ENCODE measurements at places on chromosomes 13 and 19.
A peak's percentile ranks its signal among the peaks of the same experiment; 100 is the strongest.

- peak overlapping the region; percentile 92 for H3K4me3 ChIP-seq
- peak overlapping the region; percentile 100 for H3K27ac ChIP-seq
- DNase-seq = no peak
- no peaks in the 10 kb centered on the region for H3K27me3 ChIP-seq
Measured at GRCh38 chr13:45341799-45342500, 967 bp upstream of the TPT1 start.

DNA sequence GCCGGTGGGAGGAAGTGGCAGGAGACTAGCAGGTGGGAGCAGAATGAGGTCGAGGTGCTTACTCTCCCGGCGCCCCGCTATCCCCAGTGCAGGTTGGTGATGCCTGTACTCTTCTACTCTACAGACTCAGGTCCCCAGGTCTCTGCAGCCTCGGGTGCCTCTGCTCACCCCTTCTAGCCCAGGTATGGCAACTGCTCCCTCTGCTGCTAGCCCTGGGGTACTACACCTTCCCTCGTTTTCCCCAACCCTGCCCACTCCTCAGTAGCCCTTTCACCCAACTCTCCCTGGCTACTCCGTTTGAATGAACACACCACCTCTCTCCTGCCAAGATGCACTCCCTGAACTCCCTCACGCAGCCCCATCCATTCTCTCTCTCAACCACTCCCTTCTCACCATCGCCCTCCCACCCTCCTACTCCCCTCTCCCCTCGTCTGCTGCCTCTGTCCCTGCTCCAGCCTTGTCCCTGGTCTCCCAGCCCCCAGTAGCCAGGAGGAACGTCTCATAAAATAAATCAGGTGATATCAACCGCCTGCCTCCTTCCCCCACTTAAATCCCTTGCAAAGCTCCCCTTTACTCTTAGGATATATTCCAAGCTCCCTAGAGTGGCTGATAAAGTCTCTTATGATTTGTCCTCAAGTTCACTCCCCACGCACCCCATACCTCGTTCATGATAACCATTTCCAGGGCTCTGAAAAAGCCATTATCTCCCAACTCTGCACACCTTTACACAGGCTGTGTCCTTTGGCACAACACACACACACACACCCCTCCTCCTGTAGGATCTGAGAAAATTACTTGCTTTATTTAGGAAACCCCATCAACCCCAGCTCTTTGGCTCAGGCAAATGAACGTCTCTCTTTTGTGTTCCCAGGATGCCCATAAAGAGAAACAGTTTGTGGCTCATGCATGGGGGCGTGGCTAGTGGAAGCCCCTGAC, 8.2 kb upstream of the MEIS3 start:
- H3K27me3 ChIP-seq = peaks cover 14% of the 10 kb centered on the region
- H3K4me1 ChIP-seq = peaks cover 35% of the 10 kb centered on the region
- H3K27ac ChIP-seq = peak overlapping the region; percentile 24
- no peaks in the 10 kb centered on the region for H3K36me3 ChIP-seq
- peak; percentile 69 for DNase-seq

- no peaks in the 10 kb centered on the region for H3K27me3 ChIP-seq
- no peak overlapping the region for H3K27ac ChIP-seq
- no peaks in the 10 kb centered on the region for H3K4me1 ChIP-seq
- H3K36me3 ChIP-seq = no peaks in the 10 kb centered on the region
- DNase-seq = no peak
Measured at GRCh38 chr13:79709471-79709870, 228.5 kb downstream of the NDFIP2 start.

- H3K27me3 ChIP-seq = no peaks in the 10 kb centered on the region
- no peaks in the 10 kb centered on the region for H3K36me3 ChIP-seq
- H3K4me1 ChIP-seq = no peaks in the 10 kb centered on the region
- no peak for DNase-seq
Measured at GRCh38 chr13:20997301-20998161, 63.9 kb downstream of the LATS2 start.

- no peak overlapping the region for H3K27ac ChIP-seq
- peak; percentile 15 for DNase-seq
- H3K4me3 ChIP-seq = no peak overlapping the region
- peaks cover 45% of the 10 kb centered on the region for H3K27me3 ChIP-seq
- H3K36me3 ChIP-seq = no peaks in the 10 kb centered on the region
Measured at GRCh38 chr13:75481176-75482069, 546 bp downstream of the TBC1D4 start.

GRCh38 chr19:22901431-22902130, 69.5 kb downstream of the ZNF723 start:
- no peaks in the 10 kb centered on the region for H3K27me3 ChIP-seq
- H3K4me3 ChIP-seq = no peak overlapping the region
- no peaks in the 10 kb centered on the region for H3K4me1 ChIP-seq

- H3K4me1 ChIP-seq = no peaks in the 10 kb centered on the region
- H3K36me3 ChIP-seq = peaks cover 27% of the 10 kb centered on the region
- no peak overlapping the region for H3K4me3 ChIP-seq
- H3K27me3 ChIP-seq = no peaks in the 10 kb centered on the region
Measured at GRCh38 chr19:52722062-52723003, 12.5 kb downstream of the ZNF611 start.

DNA sequence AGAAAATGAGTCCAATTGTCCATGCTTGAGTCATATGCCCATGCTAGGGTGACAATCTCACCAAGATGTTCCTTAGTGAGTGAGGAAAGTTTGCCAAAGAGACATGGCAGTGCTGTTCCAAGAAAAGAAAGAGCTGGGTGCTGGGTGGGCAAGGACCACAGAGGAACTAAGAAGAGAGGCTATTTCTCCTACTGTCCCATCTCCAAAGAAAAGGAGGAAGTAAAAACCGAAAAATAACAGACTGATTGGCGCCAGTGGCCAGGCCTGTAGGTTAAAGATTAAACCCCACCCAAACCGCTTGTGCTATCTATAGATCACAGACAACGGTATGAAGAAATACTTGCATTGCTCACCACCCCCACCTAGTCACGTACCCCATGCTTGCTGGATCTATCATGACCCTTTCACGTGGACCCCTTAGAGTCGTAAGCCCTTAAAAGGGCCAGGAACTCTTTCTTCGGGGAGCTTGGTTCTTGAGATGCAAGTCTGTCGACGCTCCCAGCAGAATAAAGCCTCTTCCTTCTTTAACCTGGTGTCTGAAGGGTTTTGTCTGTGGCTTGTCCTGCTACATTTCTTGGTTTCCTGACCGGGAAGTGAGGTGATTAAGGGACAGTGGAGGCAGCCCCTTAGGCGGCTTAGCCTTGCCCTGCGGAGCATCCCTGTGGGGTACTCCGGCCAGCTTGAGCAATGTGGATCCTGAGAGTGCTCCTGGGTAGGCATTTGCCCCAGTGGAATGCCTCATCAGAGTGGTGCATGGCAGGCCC, 606.5 kb downstream of the UQCRFS1 start:
- H3K27me3 ChIP-seq = no peaks in the 10 kb centered on the region
- no peak for DNase-seq
- no peaks in the 10 kb centered on the region for H3K4me1 ChIP-seq
- H3K4me3 ChIP-seq = no peak overlapping the region

GRCh38 chr19:748274-748598, 2.7 kb upstream of the MISP start:
- no peaks in the 10 kb centered on the region for H3K4me1 ChIP-seq
- no peak for DNase-seq
- no peaks in the 10 kb centered on the region for H3K27me3 ChIP-seq
- H3K27ac ChIP-seq = no peak overlapping the region
- H3K36me3 ChIP-seq = no peaks in the 10 kb centered on the region

DNA sequence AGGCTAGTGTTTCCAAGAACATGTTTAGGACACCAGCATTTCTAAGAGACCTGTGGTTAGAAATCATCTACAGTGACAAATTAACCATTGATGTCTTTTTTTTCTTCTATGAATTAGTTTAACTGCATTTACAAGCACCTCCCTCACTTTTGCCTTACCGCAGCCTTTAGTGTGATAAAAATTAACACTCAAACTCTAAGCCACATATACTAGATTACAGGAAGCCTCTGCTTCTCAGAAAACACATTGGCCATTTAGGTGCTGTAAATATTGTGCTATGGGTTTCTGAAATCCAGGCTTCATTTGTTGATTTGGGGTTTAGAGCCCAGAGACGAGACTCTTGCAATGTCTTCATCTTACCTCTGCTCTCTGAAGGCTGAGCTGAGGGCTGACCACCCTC, 34.6 kb upstream of the OLFM4 start:
- DNase-seq = no peak
- no peaks in the 10 kb centered on the region for H3K4me1 ChIP-seq
- no peak overlapping the region for H3K27ac ChIP-seq
- no peak overlapping the region for H3K4me3 ChIP-seq
- peaks cover 2% of the 10 kb centered on the region for H3K27me3 ChIP-seq

- no peak for DNase-seq
- no peaks in the 10 kb centered on the region for H3K4me1 ChIP-seq
- no peak overlapping the region for H3K4me3 ChIP-seq
- no peaks in the 10 kb centered on the region for H3K36me3 ChIP-seq
- no peaks in the 10 kb centered on the region for H3K27me3 ChIP-seq
- no peak overlapping the region for H3K27ac ChIP-seq
Measured at GRCh38 chr13:93685900-93686299, 459.3 kb downstream of the GPC6 start.

- peaks cover 62% of the 10 kb centered on the region for H3K4me1 ChIP-seq
- H3K27me3 ChIP-seq = no peaks in the 10 kb centered on the region
- H3K27ac ChIP-seq = peak overlapping the region; percentile 75
- peak overlapping the region; percentile 37 for H3K4me3 ChIP-seq
- peaks cover 3% of the 10 kb centered on the region for H3K36me3 ChIP-seq
Measured at GRCh38 chr19:2168619-2169424, 5.1 kb downstream of the DOT1L start.

DNA sequence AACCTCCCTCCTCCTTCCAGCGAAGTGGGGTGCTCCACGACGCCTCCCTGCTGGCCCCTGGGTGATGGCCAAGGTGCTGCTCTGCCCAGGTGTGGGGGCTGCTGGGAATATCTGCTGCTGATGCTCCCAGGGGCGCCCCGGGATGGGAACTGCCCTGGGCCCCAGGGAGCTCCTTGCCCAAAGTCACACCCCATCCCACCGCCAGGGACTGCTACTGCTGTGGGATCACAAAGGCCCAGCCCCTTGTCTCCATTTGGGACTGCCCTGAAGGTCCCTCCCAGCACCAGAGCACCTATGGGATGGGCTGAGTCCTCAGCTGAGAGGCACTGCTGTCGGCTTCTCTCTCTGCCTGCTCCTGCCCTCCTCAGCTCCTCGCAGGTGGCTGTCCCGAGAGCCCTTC, 19.0 kb downstream of the CHST8 start:
- H3K36me3 ChIP-seq = no peaks in the 10 kb centered on the region
- no peak overlapping the region for H3K27ac ChIP-seq
- no peak for DNase-seq
- H3K27me3 ChIP-seq = no peaks in the 10 kb centered on the region

- peaks cover 7% of the 10 kb centered on the region for H3K4me1 ChIP-seq
- H3K4me3 ChIP-seq = peak overlapping the region; percentile 89
- DNase-seq = no peak
- no peaks in the 10 kb centered on the region for H3K36me3 ChIP-seq
- peak overlapping the region; percentile 89 for H3K27ac ChIP-seq
Measured at GRCh38 chr13:44919104-44919804, 70.0 kb downstream of the NUFIP1 start.

- no peak for DNase-seq
- H3K27ac ChIP-seq = no peak overlapping the region
- no peaks in the 10 kb centered on the region for H3K27me3 ChIP-seq
- H3K4me3 ChIP-seq = no peak overlapping the region
Measured at GRCh38 chr13:93867481-93867880, 612.0 kb downstream of the DCT start.

DNA sequence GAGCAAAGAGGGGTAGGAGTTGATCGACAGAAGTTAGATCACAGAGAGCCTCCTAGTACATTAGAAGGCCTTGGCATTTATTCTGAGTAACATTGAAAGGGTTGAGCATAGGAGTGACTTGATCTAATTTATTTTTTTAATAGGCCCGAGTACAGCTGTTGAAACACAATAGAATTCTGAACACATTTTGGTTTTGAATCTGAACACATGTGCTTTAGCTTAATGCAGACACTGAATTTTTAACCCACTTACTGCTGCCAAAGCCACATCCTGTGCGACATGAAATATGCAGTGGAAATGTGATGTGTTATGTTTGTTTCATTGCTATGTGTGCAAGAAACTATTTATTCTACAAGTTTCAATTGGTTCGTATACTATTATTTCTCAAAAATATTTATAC, 1505.9 kb downstream of the PCDH9 start:
- no peak for DNase-seq
- no peak overlapping the region for H3K4me3 ChIP-seq
- H3K36me3 ChIP-seq = no peaks in the 10 kb centered on the region
- no peaks in the 10 kb centered on the region for H3K4me1 ChIP-seq
- H3K27me3 ChIP-seq = no peaks in the 10 kb centered on the region

DNA sequence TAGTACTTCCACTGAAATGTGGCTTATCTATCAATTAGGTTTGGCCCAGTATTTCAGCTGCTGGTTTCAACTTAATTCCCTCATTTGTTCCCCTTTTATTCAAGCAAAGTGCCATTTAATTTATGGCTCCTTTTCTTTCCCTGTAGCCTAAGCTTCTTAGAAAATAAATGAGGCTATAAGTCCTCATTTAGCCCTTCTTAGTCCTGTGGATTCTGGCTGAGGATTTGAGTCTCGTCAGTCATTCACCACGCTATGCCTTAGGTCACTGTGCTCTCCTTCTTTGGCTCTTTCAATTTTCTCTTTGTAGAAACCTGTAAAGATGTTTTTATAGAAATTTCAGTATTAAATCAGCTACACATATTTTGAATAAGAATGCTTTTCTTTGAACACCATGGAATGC, 579.1 kb downstream of the GPC6 start:
- no peaks in the 10 kb centered on the region for H3K4me1 ChIP-seq
- no peaks in the 10 kb centered on the region for H3K27me3 ChIP-seq
- DNase-seq = no peak
- H3K4me3 ChIP-seq = no peak overlapping the region
- no peaks in the 10 kb centered on the region for H3K36me3 ChIP-seq
- no peak overlapping the region for H3K27ac ChIP-seq

- H3K4me1 ChIP-seq = peaks cover 19% of the 10 kb centered on the region
- DNase-seq = no peak
Measured at GRCh38 chr19:48718711-48719231, 754 bp downstream of the MAMSTR start.

DNA sequence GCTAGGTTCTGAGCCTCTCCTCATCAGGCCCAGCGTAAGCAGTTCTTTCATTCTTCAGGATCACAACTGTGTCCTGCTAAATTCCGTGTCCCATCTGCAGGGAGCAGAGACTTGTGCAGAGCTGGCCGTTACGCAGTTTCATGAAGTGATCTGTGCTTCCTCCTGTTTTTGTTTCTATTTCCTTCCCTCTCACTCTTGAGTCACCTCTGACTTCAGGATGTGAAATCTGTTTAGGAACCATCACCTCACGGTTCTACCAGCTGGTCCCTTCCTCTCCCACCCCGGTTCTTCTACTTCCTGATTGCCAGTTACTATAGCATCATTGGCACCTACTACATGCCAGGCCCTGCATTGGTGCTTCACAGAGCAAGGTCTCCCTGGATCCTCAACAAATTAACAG, 8.5 kb downstream of the MAU2 start:
- H3K27me3 ChIP-seq = no peaks in the 10 kb centered on the region
- no peak overlapping the region for H3K4me3 ChIP-seq

- no peaks in the 10 kb centered on the region for H3K4me1 ChIP-seq
- H3K4me3 ChIP-seq = no peak overlapping the region
- H3K27ac ChIP-seq = no peak overlapping the region
Measured at GRCh38 chr13:112267660-112268059, 108.5 kb upstream of the SPACA7 start.
